ENCODE measurements at places on chromosomes 5 and 9. TPM values are rescaled to one million over a fixed set of nuclear protein-coding genes. Genes with fewer than 3 reads are reported as not detected.

DNA sequence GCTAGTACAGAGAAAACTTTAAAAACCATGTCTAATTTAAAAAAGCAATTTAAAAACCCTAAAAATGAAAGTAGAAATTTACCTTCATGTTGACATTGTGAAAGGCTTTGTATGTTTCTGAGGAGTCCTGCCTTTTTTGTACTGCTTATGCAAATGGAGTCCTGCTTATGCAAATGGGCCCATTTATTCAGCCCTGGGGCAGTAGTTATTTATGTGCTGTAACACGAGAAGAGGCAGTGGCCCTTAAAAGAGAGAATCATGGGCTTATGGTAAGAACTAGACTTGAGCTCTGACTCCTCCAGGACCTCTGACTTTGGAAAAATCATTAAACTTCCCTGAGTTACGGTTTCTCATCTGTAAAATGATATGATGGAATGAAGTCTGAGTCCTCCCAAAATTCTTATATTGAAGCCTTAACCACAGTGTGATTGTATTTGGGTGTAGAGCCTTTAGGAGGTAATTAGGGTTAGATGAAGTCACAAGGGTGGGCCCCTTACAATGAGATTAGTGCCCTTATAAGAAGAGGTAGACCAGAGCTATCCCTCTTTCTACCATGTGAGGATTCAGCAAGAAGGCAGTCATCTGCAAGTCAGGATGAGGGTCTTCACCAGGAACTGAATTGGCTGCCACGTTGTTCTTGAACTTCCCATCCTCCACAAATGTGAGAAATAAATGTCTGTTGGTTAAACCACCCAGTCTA, 447.8 kb upstream of the CD180 start:
- peaks cover 6% of the 10 kb centered on the region for H3K36me3 ChIP-seq
- no peaks in the 10 kb centered on the region for H3K27me3 ChIP-seq
- H3K4me1 ChIP-seq = no peaks in the 10 kb centered on the region
- no peak for DNase-seq
- no peak overlapping the region for H3K4me3 ChIP-seq
- no peak overlapping the region for H3K27ac ChIP-seq

The CENPH gene
- polyA plus RNA-seq = 7.2 TPM

DNA sequence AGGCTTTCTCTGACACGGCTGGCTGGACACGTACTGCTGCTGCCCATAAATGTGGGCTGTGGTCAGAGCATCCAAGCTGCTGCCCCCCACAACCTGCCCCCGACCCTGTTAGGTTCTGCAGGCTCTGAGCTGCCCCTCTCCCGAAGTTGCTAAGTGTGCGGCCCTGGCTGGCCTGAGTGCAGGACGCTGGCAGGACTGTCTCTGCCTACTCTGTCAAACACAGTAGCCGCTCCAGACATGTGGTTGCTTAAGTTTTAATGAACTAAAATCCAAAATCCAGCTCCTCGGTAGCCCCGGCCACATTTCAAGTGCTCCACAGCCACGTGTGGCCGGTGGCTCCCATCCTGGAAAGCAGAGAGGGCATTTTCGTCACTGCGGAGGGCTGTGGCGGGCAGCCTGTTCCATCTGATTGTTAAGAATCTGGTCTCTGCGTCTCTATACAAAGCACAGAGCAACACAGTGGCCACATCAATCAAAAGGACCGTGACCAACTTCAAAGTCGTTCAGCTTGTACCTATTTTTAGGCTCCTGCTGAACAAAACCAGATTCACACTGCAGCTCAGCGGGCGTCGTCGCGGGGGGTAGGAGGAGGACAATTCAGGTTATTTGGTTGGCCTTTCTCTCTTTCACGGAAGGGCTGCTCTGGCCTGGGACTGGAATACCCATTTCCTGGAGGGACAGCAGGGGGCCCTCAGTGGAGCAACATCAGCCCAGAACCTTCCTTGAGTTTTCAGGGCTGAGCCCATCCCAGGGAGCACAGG, 68.9 kb downstream of the PTCH1 start:
- H3K27ac ChIP-seq = peak overlapping the region; percentile 24
- peaks cover 2% of the 10 kb centered on the region for H3K27me3 ChIP-seq
- peaks cover 13% of the 10 kb centered on the region for H3K4me1 ChIP-seq
- DNase-seq = peak; percentile 23
- peaks cover 30% of the 10 kb centered on the region for H3K36me3 ChIP-seq
- H3K4me3 ChIP-seq = peak overlapping the region; percentile 21

The DIRAS2 gene
- polyA plus RNA-seq = not detected

The GLIPR2 gene
- polyA plus RNA-seq = 374 TPM

GRCh38 chr5:157464519-157465171, 4.6 kb downstream of the NIPAL4 start:
- H3K4me3 ChIP-seq = no peak overlapping the region
- H3K36me3 ChIP-seq = no peaks in the 10 kb centered on the region
- no peak for DNase-seq

GRCh38 chr5:64195981-64196380, 30.3 kb downstream of the RNF180 start:
- no peak for DNase-seq
- no peaks in the 10 kb centered on the region for H3K4me1 ChIP-seq
- no peaks in the 10 kb centered on the region for H3K27me3 ChIP-seq
- peaks cover 3% of the 10 kb centered on the region for H3K36me3 ChIP-seq

The CTSV gene
- polyA plus RNA-seq = not detected

- no peaks in the 10 kb centered on the region for H3K4me1 ChIP-seq
- H3K27ac ChIP-seq = no peak overlapping the region
- no peak for DNase-seq
- no peaks in the 10 kb centered on the region for H3K36me3 ChIP-seq
- H3K4me3 ChIP-seq = no peak overlapping the region
These were observed 7.6 kb downstream of the OLFML2A start for GRCh38 chr9:124784509-124784908.

DNA sequence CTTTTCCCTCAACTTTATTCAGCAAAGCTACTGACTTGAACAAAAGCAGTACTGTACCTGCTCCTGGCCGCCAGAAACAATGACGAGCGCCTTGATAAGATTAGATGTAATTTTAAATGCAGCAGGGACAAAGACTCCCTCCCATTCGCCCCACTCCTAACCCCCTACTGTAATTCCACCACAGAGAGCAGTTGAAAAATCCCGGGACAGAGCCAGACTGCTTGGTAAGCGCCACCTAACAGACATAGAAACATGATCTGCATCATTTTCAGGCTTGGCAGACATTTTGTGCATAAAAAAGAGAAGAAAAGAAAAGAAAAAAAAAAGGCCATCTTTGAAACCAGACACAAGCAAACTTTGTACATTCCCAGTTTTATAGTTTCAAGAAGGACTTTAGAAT, 81.9 kb downstream of the ISL1 start:
- H3K36me3 ChIP-seq = no peaks in the 10 kb centered on the region
- H3K27ac ChIP-seq = no peak overlapping the region
- DNase-seq = no peak
- H3K4me3 ChIP-seq = no peak overlapping the region

- peaks cover 20% of the 10 kb centered on the region for H3K27me3 ChIP-seq
- H3K4me3 ChIP-seq = peak overlapping the region; percentile 93
- peak overlapping the region; percentile 46 for H3K27ac ChIP-seq
These were observed 12.5 kb downstream of the PTCH1 start for GRCh38 chr9:95504053-95504963.

GRCh38 chr5:100872408-100873190, 30.5 kb downstream of the ST8SIA4 start:
- peaks cover 43% of the 10 kb centered on the region for H3K4me1 ChIP-seq
- H3K36me3 ChIP-seq = peaks cover 25% of the 10 kb centered on the region
- H3K27ac ChIP-seq = peak overlapping the region; percentile 19
- no peaks in the 10 kb centered on the region for H3K27me3 ChIP-seq
- DNase-seq = no peak
- H3K4me3 ChIP-seq = no peak overlapping the region

The SCGB3A2 gene
- not detected for polyA plus RNA-seq

DNA sequence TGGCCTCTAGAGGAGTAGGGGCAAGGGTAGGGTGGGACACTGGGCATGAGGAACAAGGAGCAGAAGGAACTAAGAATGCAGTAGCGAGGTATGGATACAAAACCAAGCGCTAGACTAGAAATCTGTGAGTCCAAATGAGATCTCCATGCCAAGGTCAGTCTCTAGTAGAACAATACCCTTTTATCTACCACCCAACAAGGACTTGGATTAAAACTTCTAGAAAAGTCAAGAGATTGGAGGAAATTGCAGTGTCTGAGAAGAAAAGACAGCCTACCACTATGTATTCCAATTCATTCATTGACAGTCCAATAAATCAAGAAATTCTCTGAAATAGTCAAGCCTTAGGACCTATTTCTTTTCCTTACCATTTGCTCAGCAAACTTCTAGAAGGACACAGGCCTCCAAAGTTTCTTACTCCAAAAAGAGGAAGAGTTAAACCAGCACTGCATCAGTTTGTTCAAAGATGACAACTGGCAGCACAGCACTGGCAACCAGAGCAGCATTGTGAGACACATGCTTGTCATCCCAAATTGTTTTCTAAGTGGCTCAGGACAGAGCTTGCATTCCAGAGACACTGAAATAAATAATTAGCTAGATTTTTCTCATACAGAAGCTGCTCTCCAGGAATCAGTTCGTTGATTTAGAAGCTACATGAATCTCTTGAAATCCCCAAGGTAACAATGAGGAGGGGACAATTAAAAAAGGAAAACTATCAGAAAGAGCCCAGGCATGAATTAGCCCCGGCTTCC, 22.6 kb downstream of the ABCA1 start:
- no peak overlapping the region for H3K4me3 ChIP-seq
- H3K36me3 ChIP-seq = no peaks in the 10 kb centered on the region
- H3K27ac ChIP-seq = no peak overlapping the region
- peaks cover 5% of the 10 kb centered on the region for H3K27me3 ChIP-seq

The TNFSF15 gene
- polyA plus RNA-seq = not detected

The ANKRD31 gene
- not detected for polyA plus RNA-seq

DNA sequence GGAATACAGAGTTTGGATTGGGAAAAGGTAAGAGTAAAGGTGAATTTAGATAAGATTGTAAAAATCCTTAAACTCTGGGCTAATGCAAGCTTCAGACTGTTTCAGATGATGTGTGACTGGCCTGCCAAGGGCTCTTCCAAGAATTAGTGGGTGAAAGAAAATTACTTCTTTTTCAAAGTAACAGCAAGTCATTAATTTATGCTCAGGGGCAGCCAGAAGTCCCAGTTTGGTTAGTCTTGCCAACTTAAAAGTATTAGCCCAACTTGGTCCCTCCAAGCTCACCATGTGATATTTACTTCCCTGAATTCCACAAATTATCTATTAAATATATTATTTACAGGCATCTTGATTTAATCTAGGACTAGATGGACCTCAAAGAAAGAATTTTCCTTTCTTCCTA, 947.8 kb downstream of the NR2F1-AS1 start:
- no peaks in the 10 kb centered on the region for H3K4me1 ChIP-seq
- H3K36me3 ChIP-seq = no peaks in the 10 kb centered on the region
- H3K27me3 ChIP-seq = no peaks in the 10 kb centered on the region
- no peak overlapping the region for H3K27ac ChIP-seq
- no peak overlapping the region for H3K4me3 ChIP-seq
- DNase-seq = no peak

DNA sequence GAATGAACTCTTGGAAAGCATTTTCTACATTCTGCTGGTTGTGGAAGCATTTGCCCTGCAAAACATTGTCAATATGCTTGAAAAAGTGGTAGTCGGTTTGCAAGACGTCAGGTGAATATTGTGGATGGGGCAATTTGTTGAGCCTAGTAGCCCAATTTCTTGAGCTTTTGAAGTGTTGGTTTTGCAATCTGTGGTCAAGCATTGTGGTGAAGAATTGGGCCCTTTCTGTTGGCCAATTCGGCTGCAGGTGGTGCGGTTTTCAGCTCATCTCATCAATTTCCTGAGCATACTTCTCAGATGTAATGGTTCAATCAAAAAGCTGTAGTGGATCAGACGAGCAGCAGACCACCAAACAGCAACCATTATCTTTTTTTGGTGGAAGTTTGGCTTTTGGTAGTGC, 426.8 kb upstream of the CDH9 start:
- DNase-seq = no peak
- no peak overlapping the region for H3K4me3 ChIP-seq
- H3K27me3 ChIP-seq = no peaks in the 10 kb centered on the region
- H3K27ac ChIP-seq = no peak overlapping the region
- H3K4me1 ChIP-seq = no peaks in the 10 kb centered on the region
- H3K36me3 ChIP-seq = no peaks in the 10 kb centered on the region

DNA sequence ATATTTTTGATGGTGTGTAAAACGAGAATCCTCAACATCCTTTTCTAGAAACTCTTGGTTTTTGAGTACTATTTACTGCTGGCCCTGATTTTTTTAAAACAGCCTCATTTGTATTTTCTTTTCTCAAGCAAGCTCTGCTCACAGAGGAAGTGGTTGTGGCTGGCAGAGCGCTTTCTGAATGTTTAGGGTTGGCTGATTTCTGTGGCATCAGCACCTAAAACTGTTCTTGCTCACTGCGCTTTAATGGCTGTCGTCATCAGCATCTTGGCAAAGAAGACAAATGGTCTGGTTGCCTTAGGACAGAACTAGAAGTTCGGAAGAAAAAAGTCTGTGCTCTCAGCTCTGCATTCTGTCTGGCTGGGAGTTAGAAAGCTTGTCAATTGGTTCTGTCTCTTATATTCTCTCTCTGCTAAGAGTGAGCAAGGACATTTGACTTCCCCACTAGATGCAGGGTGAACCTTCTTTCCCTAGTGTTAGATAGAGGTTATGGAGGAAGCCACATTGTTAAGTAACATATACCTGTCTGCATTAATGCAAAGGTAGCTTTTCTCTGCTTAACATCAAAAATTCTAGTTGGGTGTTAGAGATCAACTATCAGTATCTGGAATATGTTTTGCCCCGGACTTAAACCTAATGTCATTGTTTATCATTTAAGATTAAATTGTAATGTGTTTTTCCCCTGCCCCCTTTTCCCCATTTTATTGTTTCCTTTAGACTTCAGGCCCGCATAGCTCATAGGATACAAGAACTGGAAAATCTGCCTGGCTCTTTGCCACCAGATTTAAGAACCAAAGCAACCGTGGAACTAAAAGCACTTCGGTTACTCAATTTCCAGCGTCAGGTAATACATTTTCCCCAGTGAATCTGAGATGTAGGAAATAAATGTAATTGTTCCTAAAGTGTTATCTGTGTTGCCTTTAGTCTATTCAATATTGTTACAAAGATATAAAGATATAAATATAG, 39.0 kb downstream of the SMARCA2 start:
- H3K36me3 ChIP-seq = peaks cover 18% of the 10 kb centered on the region
- DNase-seq = peak; percentile 73
- peaks cover 26% of the 10 kb centered on the region for H3K4me1 ChIP-seq
- H3K27ac ChIP-seq = peak overlapping the region; percentile 95
- H3K4me3 ChIP-seq = peak overlapping the region; percentile 69

GRCh38 chr9:122158202-122158601, 1.4 kb downstream of the NDUFA8 start:
- H3K4me1 ChIP-seq = peaks cover 43% of the 10 kb centered on the region
- peaks cover 8% of the 10 kb centered on the region for H3K27me3 ChIP-seq
- H3K27ac ChIP-seq = no peak overlapping the region
- no peaks in the 10 kb centered on the region for H3K36me3 ChIP-seq

- H3K36me3 ChIP-seq = no peaks in the 10 kb centered on the region
- no peaks in the 10 kb centered on the region for H3K27me3 ChIP-seq
- H3K4me1 ChIP-seq = no peaks in the 10 kb centered on the region
- H3K27ac ChIP-seq = no peak overlapping the region
- no peak for DNase-seq
These were observed 84.6 kb downstream of the VCAN start for GRCh38 chr5:83556190-83556589.
